Thoracic aorta (tissue), 2 donors: ENCODE measurements at places on chromosomes 3 and 15. TPM values are rescaled to one million over a fixed set of nuclear protein-coding genes. Genes with fewer than 3 reads are reported as not detected.

DNA sequence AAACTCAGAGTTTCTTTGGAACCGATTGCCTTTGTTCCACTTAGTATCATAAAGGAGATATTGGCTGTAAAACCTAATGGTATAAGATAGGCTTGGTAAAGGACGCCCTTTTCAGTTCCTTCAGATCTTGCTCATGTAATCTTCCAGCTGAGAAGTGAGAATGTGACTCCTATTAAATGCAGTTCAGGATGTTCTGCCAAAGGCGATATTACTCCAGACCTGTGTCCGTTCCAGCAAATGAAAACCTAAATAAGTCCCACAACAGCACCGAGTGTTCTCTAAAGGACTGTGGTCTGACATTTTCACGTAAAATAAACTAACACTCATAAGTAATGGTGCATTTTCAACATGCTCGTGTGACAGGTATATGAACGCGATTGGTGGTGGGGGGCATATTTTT lies 276.2 kb downstream of the FEZF2 start:
- H3K27me3 ChIP-seq = no peaks in the 10 kb centered on the region
- no peak for DNase-seq
- H3K4me1 ChIP-seq = peaks cover 79% of the 10 kb centered on the region
- H3K27ac ChIP-seq = peak overlapping the region; percentile 60
- no peaks in the 10 kb centered on the region for H3K36me3 ChIP-seq

DNA sequence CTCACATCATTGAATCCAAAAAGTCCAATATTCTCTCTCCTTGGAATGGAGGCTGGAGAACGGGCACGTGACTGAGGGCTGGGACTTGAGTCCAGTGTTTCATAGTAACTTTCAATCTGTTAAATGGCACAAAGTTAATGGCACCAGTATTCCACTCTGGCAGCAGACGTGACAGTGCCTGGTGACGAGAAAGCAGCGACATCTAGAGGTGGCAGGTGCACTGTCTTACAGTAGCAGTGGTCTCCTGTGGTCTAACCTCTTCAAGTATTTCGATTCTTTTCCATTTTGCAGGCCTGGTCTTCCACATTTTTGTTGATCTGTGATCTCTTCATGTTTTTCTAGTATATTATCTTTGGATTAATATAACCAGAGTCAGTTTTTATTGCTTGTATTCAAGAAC lies 107.1 kb downstream of the OXSM start:
- H3K27ac ChIP-seq = no peak overlapping the region
- no peak overlapping the region for H3K4me3 ChIP-seq
- DNase-seq = no peak
- no peaks in the 10 kb centered on the region for H3K27me3 ChIP-seq
- H3K4me1 ChIP-seq = no peaks in the 10 kb centered on the region

GRCh38 chr3:5811016-5811415 lies 623.5 kb downstream of the EDEM1 start:
- H3K4me3 ChIP-seq = no peak overlapping the region
- no peak overlapping the region for H3K27ac ChIP-seq
- no peaks in the 10 kb centered on the region for H3K36me3 ChIP-seq
- DNase-seq = no peak

DNA sequence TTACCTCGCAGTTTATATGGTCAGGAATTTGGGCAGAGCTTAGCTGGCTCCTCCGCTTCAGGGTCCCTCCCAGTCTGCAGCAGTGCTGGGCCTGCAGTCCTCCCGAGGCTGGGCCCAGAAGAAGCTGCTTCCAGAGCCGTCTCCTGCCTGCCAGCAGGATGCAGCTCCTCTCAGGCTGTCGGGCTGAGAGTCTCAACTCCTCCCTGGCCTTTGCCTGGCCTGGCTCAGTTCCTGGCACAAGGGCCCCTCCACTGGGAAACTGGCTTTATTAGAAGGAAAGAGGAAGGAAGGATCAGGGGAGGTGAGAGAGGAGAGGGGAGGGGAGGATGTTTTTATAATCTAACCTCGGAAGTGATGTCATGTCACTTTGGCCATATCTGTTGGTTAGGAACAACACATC lies 72.8 kb downstream of the GABRG3 start:
- no peaks in the 10 kb centered on the region for H3K27me3 ChIP-seq
- DNase-seq = no peak
- H3K4me1 ChIP-seq = no peaks in the 10 kb centered on the region
- no peak overlapping the region for H3K27ac ChIP-seq

DNA sequence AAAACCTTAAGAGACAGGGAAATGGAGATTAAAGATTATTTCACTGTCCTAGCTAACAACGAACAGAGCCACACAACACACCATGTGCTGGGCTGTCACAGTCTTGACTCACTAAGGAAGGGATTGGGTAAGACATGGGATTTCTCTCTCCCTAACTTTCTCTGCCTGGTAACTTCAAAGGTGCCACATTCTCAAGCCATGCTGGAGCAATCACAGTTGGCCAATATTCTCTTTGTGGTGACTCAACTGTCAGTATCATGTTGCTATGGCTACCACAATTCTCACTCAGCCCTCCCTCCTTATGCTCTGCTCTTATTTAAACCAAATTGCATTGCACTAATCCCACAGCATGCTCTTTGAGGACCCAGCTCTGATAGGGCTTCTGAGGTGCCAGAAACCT lies 74.0 kb downstream of the OXNAD1 start:
- H3K27ac ChIP-seq = peak overlapping the region; percentile 42
- DNase-seq = peak; percentile 25
- no peaks in the 10 kb centered on the region for H3K36me3 ChIP-seq
- H3K27me3 ChIP-seq = no peaks in the 10 kb centered on the region
- H3K4me3 ChIP-seq = no peak overlapping the region

DNA sequence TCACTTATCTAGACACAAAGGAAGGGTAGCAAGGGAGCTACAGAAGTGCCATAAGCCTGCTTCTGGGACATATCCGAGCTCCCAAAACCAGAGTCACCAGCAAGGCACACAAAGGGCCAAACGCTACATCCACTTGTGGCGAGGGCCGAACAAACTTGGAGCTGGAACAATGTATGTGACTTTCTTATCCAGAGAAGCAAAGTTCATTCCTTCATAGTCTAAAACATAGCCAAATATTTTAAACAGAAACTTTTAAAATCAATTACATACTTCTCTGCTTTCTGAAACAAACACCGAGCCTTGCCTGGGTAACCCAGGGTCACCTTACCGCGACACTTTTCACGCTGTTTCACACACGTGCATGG lies 15.9 kb downstream of the ZXDC start:
- H3K4me1 ChIP-seq = no peaks in the 10 kb centered on the region
- H3K27ac ChIP-seq = no peak overlapping the region
- no peaks in the 10 kb centered on the region for H3K27me3 ChIP-seq
- H3K4me3 ChIP-seq = no peak overlapping the region

- no peaks in the 10 kb centered on the region for H3K27me3 ChIP-seq
- H3K36me3 ChIP-seq = no peaks in the 10 kb centered on the region
- DNase-seq = no peak
- no peak overlapping the region for H3K27ac ChIP-seq
Measured at GRCh38 chr15:85318048-85318731, 62.2 kb upstream of the AKAP13 start.

DNA sequence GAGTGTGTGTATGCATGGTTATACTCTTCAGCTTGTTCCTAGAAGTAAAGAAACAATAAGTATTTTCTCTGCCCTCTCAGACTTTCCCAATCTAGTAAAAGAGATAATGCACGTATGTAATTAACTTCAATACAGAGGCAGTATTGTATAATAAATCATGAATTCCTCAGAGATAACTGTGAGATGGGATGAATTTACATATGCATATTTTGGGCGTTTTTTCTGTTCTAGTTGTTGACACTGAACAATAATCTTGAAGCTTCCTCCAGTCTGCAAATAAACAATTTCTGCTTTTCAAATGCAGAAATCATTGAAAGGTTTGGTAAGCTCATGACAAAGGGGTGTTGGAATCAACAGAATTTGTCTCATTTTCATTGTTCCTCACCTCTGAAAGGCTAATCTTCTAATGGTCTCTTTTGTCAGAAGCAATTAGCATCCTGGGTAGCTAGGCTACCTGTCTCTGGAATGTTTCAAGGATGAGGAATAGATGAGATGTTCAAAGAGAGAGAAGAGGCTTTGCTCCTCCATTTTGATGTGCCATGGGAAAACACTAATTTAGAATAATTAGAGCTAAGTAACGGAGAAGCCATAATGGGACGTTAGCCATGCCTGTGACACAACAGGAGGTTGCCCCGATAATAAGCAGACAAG lies 43.3 kb upstream of the SIAH2 start:
- no peaks in the 10 kb centered on the region for H3K36me3 ChIP-seq
- H3K4me3 ChIP-seq = no peak overlapping the region
- no peak for DNase-seq
- no peaks in the 10 kb centered on the region for H3K27me3 ChIP-seq
- H3K4me1 ChIP-seq = no peaks in the 10 kb centered on the region

- H3K36me3 ChIP-seq = no peaks in the 10 kb centered on the region
- no peaks in the 10 kb centered on the region for H3K4me1 ChIP-seq
- no peak overlapping the region for H3K27ac ChIP-seq
- no peak overlapping the region for H3K4me3 ChIP-seq
- DNase-seq = no peak
Measured at GRCh38 chr3:46829699-46830208, 33.5 kb downstream of the MYL3 start.

DNA sequence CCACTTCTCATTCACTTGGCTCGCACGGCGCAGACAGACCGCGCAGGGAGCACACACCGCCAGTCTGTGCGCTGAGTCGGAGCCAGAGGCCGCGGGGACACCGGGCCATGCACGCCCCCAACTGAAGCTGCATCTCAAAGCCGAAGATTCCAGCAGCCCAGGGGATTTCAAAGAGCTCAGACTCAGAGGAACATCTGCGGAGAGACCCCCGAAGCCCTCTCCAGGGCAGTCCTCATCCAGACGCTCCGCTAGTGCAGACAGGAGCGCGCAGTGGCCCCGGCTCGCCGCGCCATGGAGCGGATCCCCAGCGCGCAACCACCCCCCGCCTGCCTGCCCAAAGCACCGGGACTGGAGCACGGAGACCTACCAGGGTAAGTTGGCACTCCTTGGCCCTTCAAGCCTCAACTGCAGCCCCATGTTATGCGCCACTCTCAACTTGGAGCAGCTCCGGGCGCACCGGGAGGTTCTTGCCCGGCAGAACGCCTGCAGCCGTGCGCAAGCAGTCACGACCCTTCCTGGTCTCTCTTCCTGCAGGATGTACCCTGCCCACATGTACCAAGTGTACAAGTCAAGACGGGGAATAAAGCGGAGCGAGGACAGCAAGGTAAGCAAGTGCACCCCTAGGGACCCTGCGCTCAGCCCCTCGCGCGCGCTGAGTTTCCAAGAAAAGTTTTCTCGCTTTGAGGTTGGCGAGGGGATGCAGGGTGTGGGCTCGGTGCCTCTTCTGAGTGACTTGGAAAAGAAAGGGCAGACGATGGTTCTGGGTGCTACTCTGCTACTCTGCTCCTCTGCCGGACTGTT lies at the start of gene BHLHE40:
BHLHE40 (plus strand) TSS at position 10 of the 801 bp plus-strand sequence; CDS start at position 292, 282 bp downstream.
- peaks cover 9% of the 10 kb centered on the region for H3K36me3 ChIP-seq
- no peak for DNase-seq
- peaks cover 22% of the 10 kb centered on the region for H3K4me1 ChIP-seq
- no peaks in the 10 kb centered on the region for H3K27me3 ChIP-seq

- no peaks in the 10 kb centered on the region for H3K36me3 ChIP-seq
- H3K27me3 ChIP-seq = no peaks in the 10 kb centered on the region
- no peaks in the 10 kb centered on the region for H3K4me1 ChIP-seq
- no peak for DNase-seq
- H3K27ac ChIP-seq = no peak overlapping the region
- no peak overlapping the region for H3K4me3 ChIP-seq
Measured at GRCh38 chr3:193165431-193166120, 75.4 kb upstream of the PLAAT1 start.

DNA sequence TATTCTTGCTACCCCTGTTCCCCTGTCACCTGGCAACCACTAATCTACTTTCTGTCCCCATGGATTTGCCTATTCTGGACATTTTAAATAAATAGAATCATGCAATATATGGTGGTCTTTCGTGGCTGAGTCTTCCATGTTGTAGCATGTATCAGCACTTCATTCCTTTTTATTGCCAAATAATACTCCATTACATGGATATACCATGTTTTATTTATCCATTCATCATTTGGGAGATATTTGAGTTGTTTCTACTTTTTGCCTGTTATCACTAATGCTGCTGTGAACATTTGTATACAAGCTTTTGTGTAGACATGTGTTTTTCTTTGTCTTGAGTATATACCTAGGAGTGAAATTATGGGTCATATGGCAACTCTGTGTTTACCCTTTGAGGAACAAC lies 50.6 kb downstream of the NR2C2 start:
- no peaks in the 10 kb centered on the region for H3K27me3 ChIP-seq
- H3K27ac ChIP-seq = no peak overlapping the region

DNA sequence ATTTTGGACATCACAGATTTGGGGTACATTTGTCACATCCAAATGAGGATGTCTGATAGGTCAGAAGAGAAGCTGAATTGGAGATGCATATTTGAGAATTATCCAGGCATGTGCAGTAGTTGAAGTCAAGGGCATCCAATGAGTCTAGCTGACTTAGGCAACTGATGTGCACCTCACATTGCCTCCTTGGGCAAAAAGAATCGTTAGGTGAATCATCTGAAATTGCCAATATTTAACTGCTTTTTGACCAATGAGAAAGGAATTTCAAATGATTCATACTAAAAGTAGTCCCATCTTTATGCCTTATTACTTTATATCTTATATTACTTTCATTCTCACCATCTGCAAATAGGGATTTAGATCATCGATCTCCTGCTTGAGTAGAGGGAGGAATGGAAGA lies 117.7 kb downstream of the CD47 start:
- H3K4me3 ChIP-seq = no peak overlapping the region
- no peaks in the 10 kb centered on the region for H3K27me3 ChIP-seq
- no peaks in the 10 kb centered on the region for H3K36me3 ChIP-seq
- no peak overlapping the region for H3K27ac ChIP-seq

- H3K27ac ChIP-seq = no peak overlapping the region
- H3K27me3 ChIP-seq = no peaks in the 10 kb centered on the region
- no peaks in the 10 kb centered on the region for H3K4me1 ChIP-seq
- H3K36me3 ChIP-seq = peaks cover 15% of the 10 kb centered on the region
- no peak for DNase-seq
- H3K4me3 ChIP-seq = no peak overlapping the region
Measured at GRCh38 chr3:126607214-126607908, 47.6 kb downstream of the TXNRD3 start.

Gene HDGFL3
- total RNA-seq = 19.6 TPM

Gene SEMA3B
- total RNA-seq = 53.6 TPM

Gene ECT2
- 14.0 TPM for total RNA-seq

Gene TGM4
- total RNA-seq = not detected

Gene ATP13A5
- total RNA-seq = not detected

Gene KCNMB3
- total RNA-seq = 7.7 TPM

Gene ARRDC4
- 31.0 TPM for total RNA-seq

Gene ABCC5
- total RNA-seq = 26.2 TPM

Gene TIPIN
- 13.1 TPM for total RNA-seq
